NCI-H1105 (cell line): ENCODE measurements at places on chromosomes 1 and 21.

GRCh38 chr1:26537951-26538352, 8.4 kb downstream of the RPS6KA1 start:
- no peak for DNase-seq

DNA sequence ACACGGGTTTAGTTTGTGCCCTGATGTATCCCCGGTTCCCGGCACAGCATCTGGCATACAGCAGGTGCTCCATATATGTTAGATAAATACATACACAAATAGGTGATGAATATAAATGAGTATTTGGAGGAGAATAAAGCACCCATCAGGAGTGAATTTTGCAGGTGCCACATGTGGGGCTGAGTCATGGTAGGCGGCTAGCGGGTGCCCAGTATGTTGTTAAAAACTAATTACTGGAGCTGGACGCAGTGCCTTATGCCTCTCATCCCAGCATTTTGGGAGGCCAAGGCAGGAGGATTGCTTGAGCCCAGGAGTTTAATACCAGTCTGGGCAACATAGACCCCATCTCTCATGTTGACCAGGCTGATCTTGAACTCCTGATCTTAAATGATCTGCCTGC, 16.7 kb upstream of the WASF2 start:
- no peak for DNase-seq

GRCh38 chr1:152654110-152654509, 9.1 kb upstream of the LCE2D start:
- DNase-seq, result peak; percentile 36

DNA sequence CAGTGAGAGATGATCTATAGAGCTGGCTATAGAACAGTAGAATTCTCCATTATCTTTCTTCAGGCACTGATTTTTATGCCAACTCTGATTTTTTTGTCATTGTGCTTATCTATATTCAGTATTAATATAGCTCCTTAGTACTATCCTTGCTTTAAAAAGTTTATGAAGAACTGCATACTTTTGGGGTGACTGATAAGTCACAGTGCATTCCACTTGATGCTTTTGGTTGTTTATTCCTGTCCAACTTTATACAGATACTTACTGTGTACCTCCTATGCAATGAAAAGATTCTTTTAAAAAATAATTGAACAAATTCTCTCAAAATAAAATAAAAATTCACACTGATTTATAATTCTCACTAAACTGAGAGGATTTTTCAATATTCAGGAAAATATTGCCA, 71.6 kb downstream of the COL24A1 start:
- no peak for DNase-seq

DNA sequence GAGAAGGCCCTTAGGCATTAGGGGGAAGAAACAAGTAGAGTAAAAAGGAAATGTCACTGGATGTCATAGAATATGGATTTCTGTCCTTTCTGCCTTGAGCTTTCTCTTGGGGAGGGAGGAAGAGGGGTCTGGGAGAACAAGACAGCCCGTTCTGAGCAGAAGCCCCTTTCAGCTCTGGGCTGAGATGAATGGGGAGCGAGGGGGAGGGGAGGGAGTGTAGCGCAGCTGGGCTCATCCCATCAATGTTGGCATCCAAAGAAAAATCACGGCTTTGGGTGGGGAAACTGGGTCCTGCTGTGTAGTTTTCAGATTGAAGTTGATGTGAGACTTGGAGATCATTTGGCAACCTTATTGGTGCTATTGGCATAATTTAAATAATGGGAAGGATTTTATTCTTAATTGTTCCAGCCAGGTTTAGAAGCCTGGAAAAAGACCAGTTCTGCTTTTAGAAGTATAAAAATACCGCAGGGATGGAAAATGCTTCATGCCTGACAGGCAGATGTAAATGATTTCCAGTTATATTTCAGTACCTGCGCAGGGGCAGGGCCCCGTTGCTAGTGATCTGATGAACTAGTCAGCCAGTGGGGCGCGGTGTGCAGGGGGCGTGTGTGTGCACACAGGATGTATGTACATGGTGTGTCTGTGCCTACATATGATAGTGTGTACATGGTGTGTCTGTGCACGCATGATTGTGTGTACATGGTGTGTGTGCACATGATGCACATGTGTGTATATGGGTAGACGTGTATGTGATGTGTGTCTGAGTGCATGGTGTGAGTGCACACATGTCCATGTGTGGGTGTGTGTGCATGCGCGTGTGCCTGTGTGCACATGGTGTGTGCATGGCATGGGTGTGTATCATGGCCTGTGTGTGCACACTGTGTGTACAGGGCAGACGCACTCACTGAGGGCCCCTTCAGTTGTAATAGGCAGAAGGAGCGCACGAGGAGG, 36.0 kb downstream of the ABCG1 start:
- DNase-seq, result no peak

DNA sequence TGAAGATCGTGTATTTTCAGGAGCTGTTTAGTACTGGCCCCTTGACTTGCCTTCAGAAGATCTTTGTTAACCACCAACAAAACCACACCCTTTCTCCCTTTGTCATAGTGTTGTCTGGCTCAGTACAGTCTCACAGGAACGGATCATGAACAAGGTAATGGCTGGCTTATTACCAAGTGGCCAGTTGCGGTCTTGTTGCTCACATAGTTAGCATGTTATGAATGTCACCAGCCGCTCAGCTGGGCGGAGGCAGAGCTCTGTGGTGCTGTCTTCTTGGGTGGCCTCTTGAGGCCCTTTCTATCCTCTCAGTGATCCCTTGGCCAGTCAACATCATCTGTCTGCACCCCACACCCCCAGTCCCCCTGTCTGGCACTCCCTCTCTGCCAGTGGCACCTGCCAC, 21.4 kb downstream of the CNIH3 start:
- DNase-seq, result no peak

GRCh38 chr1:47205918-47206317, 16.1 kb upstream of the PDZK1IP1 start:
- no peak for DNase-seq

- no peak for DNase-seq
These were observed 3.8 kb downstream of the CELSR2 start for GRCh38 chr1:109252893-109253802.
